ENCODE measurements at places on chromosomes 5 and 9. TPM values are rescaled to one million over a fixed set of nuclear protein-coding genes. Genes with fewer than 3 reads are reported as not detected.
A peak's percentile ranks its signal among the peaks of the same experiment; 100 is the strongest.

GRCh38 chr9:18588002-18588401 lies 114.0 kb downstream of the ADAMTSL1 start:
- DNase-seq = no peak

- no peak for DNase-seq
Observed at GRCh38 chr9:115494393-115494792, 376.4 kb upstream of the TNC start.

DNA sequence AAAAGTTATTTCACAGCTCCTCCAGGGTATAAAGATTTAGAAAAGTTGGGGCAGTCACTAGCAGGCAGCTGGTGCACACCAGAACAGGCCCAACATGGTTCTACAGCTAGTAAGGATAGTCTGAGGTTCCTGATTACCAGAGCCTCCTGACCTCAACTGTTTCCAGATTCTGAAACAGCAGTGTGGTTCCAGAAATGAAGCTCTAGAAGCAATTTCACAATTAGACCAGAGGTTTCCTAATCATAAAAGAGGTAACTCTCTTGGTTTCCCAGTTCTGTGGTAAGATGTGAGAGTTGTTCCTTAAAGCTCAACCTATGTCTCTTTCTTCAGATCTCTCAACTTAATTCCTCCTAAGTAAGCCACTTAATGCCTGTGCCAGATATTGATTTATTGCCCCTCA lies 11.9 kb downstream of the AGTPBP1 start:
- no peak for DNase-seq

- DNase-seq = no peak
Observed at GRCh38 chr5:108730617-108731340, 16.9 kb upstream of the FER start.

GRCh38 chr9:37032713-37033112 lies 1.4 kb downstream of the PAX5 start:
- no peak for DNase-seq

- no peak for DNase-seq
Observed at GRCh38 chr5:141846031-141846430, 32.2 kb downstream of the PCDH1 start.

GRCh38 chr5:27491047-27491446 lies 452.7 kb upstream of the CDH9 start:
- DNase-seq = no peak

GRCh38 chr9:131277910-131278701 lies 1.8 kb upstream of the FAM78A start:
- peak; percentile 66 for DNase-seq

GRCh38 chr9:2039294-2040180 lies 24.4 kb downstream of the SMARCA2 start:
- no peak for DNase-seq

GRCh38 chr9:36997414-36997813 lies 36.7 kb downstream of the PAX5 start:
- DNase-seq = no peak

DNA sequence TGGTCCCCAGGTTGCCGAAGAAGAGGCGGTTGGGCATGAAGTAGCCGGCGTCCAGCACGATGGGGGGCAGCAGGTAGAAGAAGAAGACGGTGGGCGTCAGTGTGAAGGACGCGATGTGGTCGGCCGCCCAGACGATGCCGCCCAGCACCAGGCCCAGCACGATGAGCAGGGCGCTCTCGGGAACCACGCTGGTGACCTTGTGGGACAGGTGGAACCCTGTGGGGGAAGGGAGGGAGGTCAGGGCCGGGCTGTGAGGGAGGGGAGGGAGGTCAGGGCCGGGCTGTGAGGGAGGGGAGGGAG lies 32.4 kb downstream of the SLC9A3 start:
- DNase-seq = no peak

DNA sequence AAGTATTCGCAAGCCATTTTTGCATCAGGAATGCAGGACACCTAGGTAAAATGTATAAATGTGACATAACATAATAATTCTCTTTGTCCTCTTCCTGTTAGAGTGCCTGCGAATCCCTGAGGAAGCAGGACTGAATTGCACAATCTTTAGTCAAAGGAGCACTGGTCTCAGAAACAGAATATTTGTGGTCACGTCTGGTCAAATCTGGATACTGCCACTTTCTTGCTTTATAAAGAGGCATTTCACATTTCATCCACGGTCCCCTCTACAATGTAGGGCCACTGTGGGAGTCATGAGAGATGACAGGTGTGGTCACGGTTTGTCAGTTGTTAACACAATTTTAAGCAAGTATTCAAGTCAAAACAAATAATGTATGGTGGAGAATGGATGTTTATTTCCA lies 564.0 kb downstream of the IRX1 start:
- no peak for DNase-seq

GRCh38 chr9:35844628-35845270 lies 15.7 kb downstream of the TMEM8B start:
- DNase-seq = no peak

GRCh38 chr9:27529316-27530278 lies at the start of gene MOB3B:
Gene MOB3B (minus strand): TSS chr9:27529814. CDS start chr9:27455550, 74,264 bp downstream.
- DNase-seq = peak; percentile 15

- DNase-seq = no peak
Observed at GRCh38 chr9:71748280-71748743, 20.0 kb downstream of the CEMIP2 start.

DNA sequence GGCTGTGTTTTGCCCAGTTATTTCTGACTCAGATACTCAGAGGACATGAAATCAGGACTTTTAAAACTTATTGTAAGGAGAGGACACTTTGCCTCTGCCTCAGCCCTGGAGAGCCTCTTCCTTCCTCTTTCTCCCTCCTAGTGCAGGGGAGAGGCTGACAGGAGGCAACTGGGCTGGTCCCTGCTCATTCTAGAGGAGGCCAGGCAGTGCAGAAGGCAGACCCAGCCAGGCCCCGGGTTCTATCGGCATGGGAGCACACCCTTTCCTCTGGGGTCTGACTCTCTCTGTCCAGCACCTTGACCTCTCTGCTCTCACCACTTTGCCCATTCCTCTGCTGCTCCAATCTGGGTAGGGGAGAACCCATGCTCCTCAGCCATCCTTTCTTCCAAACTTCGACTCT lies 16.0 kb upstream of the SMIM32 start:
- no peak for DNase-seq

- DNase-seq = no peak
Observed at GRCh38 chr9:90379771-90380170, 262.9 kb downstream of the DIRAS2 start.

PCDHB13 gene
- total RNA-seq = 2.2 TPM

PIGO gene
- 32.2 TPM for total RNA-seq

TBC1D2 gene
- total RNA-seq = 12.6 TPM

CBY3 gene
- total RNA-seq = not detected

HMMR gene
- total RNA-seq = 78.2 TPM

PCDHA1 gene
- 0.12 TPM for total RNA-seq

All from NCI-H460 (cell line).